ENCODE measurements at places on chromosomes 6 and 20.
A peak's percentile ranks its signal among the peaks of the same experiment; 100 is the strongest.

DNA sequence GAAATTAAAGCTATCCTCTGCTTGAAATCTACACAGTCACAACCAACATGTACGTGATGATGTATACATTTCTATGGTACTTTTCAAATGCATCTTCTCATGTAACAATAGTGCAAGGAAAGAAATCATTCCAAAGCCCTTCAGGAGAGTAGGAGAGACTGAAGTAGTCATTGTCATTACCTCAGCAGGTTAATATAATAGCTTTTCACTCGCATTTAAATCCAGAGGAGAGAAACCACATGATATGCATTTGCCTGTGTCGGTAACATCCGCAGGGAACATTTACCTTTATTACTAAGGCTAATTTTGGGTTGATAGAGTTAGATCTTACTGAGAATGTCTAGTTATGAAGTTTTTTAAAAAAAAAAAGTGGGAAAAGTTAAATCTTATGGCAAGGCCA lies 186.6 kb upstream of the DTNBP1 start:
- no peak for DNase-seq

DNA sequence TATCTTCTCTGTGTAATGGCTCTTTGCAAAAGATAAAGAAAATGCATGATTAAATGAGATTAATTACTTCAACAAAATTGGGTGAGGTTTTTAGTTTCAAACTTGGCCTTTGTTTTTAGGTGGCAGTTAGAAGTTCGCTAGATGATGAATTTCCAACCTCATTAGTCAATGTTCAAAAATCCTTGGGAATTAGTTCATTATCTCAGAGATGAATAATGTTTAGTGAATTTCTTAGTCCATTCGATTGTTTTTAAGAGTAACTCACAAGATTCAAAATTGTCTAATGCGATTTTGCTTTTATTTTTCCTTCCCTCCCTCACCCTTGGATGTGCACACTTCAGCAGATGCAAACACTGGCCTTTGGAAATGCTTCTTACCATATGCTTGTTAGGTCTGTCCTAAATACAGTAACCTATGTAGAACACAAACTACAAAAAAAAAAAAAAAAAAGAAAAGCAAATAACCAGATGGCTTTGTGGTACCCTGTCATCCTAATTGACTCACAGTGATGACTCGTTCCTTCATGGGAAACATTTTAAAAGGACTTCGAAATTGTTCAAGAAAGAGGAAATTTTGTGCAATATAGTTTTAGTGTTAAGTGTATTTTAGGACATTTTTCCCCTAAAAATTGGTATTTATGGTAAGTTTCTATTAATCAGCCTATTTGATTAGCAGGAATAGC lies 66.7 kb downstream of the FAM229B start:
- DNase-seq, result no peak

DNA sequence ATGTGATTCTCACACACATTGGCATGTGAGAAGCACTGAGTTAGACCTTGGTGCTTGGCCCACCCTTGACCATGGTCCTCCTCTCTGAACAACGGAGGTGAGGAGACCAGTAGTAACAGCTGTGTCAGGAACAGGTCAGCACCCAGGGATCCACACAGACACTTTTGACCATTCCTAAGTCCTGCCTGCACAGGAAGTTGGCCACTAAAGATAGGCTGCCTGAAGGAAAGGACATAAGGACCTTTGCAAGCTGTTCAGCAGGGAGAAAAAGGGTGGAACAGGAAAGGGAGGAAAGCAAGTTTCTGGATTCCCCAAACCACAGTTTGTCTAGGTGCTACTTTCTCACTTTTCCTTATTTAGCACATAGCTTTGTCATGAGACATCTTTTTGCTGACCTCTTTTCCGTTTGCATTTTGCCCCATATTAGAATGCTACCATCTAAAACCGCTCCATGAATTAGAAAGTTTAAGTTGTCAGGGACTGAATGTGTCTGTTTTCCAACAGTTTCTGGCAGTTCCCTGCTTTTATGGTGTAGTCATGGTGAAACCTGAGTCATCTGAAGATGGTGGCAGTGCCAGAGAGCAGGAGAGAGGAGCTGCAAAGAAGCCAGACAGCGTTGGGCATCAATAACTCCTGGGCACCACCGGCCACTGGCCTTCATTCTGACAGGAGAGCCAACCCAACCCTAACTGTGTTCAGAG lies 1.1 kb upstream of the CD109 start:
- DNase-seq, result peak; percentile 4

DNA sequence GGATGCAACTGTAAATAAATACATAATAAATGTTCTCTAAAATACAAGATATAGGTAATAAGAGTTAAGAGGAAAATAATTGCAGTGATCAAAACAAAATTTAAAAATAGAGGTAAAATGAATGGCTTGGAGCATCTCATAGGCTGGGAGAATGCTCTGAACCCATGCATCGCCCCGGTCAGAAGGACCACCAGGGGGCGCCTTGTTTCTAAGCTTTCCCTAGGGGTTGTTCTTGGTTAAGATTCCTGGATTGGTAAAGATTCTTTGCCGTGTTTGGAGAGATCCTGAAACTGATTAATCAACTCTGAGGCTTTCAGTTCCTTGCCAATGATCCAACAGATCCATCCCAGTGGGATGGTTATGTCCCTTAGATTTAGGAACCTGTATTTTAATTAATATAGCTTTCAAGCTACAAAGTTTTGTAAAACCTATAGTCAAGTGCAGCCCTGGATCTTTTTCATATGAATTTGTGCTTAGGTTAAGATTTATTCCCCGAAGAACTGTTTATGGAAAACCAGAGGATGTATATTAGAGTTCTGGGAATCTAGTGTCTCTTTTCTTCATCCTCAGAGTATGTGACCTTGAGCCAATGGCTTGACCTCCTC lies 45.3 kb upstream of the PRELID3B start:
- peak; percentile 51 for DNase-seq

GRCh38 chr6:40011844-40012243 lies 77.6 kb upstream of the MOCS1 start:
- DNase-seq, result no peak

DNA sequence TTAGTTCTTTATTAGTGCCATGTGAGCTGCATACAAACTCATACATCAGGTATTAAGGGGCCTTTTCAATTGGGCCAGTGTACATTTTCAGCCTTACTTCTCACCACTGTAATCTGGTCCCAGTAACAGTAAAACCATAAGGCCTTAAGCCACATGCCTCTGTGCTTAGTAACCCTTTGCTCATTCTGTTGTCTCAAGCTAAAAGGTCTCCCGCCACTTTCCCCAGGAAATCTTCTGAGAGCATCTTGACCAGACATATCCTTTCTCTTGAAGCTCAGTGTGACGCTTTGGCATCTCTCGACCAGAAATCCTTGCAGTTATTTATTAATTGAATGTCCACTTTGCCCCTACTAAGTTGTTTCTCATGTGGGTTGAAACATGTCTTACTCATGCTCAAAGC lies 68.0 kb downstream of the CYP39A1 start:
- no peak for DNase-seq

GRCh38 chr6:44917430-44917829 lies 410.7 kb upstream of the RUNX2 start:
- no peak for DNase-seq

- DNase-seq, result no peak
Measured at GRCh38 chr6:33772902-33773472, 15.9 kb downstream of the LEMD2 start.

DNA sequence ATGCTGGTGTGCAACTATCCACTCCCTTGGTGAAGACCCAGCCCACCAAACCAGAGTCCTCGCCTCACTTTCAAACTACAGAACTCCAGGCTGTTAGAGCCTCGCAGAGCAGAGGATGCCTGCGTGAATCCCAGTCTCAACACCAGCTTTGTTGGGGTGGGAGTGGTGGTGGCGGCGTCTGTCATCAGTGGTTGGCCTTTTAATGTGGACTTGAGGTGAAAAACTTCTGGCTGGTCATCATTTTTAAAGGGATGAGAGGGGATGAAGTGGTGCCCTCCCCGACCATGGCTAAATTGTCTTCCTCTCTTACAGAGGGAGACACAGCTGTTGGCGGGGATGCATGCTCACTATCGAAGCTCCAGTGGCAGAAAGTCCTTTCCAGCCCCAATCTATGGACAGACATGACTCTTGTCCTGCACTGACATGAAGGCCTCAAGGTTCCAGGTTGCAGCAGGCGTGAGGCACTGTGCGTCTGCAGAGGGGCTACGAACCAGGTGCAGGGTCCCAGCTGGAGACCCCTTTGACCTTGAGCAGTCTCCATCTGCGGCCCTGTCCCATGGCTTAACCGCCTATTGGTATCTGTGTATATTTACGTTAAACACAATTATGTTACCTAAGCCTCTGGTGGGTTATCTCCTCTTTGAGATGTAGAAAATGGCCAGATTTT lies 54.9 kb downstream of the EZR start:
- no peak for DNase-seq

DNA sequence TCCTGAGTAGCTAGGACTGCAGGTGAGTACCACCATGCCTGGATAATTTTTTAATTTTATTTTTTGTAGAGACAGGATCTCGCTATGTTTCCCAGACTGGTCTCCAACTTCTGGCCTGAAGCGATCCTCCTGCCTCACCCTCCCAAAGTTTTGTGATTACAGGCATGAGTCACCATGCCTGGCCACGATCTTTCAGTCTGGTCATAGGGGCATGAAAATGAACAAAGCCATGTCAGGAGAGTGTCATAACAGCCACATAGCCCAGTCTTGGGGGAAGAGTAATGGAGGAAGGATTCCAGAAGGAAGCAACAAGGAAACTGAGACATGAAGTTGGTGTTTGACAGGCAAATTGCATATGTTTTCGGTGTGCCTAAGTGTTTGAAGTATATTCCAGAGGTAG lies 17.0 kb upstream of the SNX3 start:
- no peak for DNase-seq

- no peak for DNase-seq
Measured at GRCh38 chr6:4853782-4854511, 77.7 kb downstream of the CDYL start.

DNA sequence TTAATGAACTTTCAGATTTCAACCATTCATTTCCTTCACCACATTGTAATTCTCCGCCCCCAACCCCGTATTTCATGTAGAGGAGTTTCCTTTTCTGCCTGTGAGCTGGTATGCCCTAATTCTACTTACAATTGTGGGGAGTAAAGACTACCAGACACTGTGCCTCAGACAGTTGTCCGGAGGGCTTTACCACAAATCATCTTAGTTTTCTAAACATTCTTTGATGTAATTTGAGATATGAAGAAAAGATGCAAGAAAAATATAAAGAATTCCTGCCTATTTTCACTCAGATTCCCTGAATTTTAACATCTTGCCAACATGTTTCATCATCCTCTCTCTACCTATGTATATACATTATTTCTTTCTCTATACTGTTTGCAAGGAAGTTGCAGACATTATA lies 28.3 kb upstream of the LOC128125822 start:
- DNase-seq, result no peak

DNA sequence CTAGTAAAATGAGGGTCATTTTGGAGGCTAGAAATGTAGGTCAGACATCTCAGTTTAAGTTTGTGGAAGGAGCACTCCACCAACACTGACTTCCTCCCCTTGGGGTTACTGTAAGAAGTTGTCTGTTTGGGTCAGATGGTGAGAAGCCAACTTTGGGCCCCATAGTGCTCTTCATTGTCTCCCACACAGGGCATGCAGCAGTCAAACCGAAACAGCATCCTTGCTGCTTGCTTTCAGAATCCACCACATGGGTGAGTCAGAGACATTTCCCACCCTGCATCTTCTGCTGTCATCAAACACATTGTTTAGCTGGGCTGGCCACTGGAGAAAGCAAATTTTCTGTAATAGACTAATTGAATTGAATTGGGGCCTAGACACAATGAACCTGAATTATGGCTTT lies 16.8 kb downstream of the IL17F start:
- peak; percentile 61 for DNase-seq

DNA sequence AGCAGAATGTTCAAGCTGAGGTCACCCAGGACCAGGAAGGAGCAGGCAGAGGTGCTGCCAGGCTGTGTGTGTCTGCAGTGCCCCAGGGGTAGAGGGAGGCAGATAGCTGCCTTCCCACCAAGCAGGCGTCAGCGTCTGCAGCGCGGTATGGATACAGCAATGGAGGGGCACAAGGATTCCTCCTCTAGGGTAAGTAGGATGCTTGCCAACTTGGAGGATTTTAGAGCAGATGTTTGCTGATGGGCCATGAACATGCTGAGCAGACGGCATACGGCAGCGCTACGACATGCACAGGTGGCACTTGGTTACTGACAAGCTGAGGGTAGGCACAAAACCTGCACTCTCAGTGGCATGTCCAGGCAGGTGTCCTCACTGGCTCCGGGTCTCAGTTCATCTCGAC lies 48.1 kb downstream of the PSMG4 start:
- DNase-seq, result no peak

DNA sequence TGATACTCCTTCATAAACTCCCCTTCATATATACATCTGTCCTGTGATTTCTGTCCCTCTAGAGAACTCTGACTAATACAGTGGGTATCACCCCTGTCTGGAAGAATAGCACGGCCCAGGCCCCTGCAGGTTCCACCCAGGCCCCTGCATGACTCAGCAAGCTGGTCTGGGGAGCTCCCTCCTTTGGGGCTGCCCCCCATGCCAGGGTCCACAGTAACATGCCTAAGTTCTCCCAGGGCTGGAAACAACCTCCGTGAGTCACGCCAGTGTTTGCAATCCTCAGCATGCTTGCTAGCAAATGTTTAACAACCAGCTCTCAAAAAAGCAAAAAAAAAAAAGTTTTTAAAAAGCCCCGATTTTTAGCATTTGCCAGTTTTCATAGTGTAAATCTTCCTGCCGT lies 134.3 kb upstream of the CDH4 start:
- no peak for DNase-seq

- DNase-seq, result no peak
Measured at GRCh38 chr6:167858086-167858591, 31.4 kb downstream of the AFDN start.

GRCh38 chr20:54266844-54267243 lies 59.0 kb downstream of the PFDN4 start:
- no peak for DNase-seq

DNA sequence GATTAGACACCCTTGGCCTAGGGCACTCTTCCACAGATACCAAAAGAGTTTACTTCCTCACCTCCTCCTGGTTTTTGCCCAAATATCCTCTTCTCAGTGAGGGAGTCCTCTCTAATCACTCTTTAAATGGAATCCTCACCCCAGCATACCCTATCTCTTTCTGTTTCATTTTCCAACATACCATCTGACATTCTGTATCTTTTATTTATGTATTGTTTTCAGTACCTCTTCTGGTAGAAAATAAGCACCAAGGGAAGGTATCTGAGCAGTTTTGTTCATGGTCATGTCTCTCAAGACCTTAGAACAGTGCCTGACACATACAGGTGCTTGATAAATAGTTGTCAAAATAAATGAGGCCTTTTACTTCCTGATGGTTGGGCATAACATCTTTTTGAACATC lies 55.1 kb downstream of the KIAA0408 start:
- no peak for DNase-seq

GRCh38 chr6:113585246-113585645 lies 271.9 kb upstream of the MARCKS start:
- DNase-seq, result no peak

- DNase-seq, result no peak
Measured at GRCh38 chr6:167590193-167590592, 236.5 kb upstream of the AFDN start.

- DNase-seq, result no peak
Measured at GRCh38 chr6:10302566-10303235, 112.2 kb downstream of the TFAP2A start.

GRCh38 chr6:14656078-14656521 lies 538.5 kb downstream of the CD83 start:
- DNase-seq, result no peak

GRCh38 chr6:16660157-16660497 lies 101.1 kb downstream of the ATXN1 start:
- DNase-seq, result no peak

GRCh38 chr6:39927159-39927558 lies 7.1 kb downstream of the MOCS1 start:
- no peak for DNase-seq

All from stimulated activated naive B cell treated with anti-CD40 and anti-IgM and Interleukin-4, amounts not matched to agents 10 μg/mL and 1 μg/mL and 100 μg/mL, for 72 hours (primary cell).